HT1080 (cell line): ENCODE measurements at places on chromosomes 1 and 21. TPM values are rescaled to one million over a fixed set of nuclear protein-coding genes. Genes with fewer than 3 reads are reported as not detected.
A peak's percentile ranks its signal among the peaks of the same experiment; 100 is the strongest.

DNA sequence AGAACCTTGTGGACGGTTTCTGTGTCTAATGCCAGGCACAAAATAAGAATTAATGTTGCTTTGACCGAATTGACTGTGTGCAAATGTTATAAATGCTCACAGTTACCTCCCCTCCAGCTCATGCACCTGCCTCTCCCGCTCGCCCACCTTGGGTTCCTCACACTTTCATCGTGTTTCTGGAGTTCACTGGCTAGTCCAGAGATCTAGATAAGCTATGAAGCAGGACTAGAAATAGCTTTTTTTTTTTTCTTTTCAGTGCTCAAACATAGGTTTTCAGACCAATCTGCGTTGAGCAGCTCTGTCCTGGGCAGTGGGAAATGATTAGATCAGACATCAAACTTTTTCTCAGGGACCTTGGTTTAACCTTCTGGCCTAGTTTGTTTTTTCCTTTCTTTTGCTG, 11.1 kb downstream of the TENT5C start:
- no peak for DNase-seq

DNA sequence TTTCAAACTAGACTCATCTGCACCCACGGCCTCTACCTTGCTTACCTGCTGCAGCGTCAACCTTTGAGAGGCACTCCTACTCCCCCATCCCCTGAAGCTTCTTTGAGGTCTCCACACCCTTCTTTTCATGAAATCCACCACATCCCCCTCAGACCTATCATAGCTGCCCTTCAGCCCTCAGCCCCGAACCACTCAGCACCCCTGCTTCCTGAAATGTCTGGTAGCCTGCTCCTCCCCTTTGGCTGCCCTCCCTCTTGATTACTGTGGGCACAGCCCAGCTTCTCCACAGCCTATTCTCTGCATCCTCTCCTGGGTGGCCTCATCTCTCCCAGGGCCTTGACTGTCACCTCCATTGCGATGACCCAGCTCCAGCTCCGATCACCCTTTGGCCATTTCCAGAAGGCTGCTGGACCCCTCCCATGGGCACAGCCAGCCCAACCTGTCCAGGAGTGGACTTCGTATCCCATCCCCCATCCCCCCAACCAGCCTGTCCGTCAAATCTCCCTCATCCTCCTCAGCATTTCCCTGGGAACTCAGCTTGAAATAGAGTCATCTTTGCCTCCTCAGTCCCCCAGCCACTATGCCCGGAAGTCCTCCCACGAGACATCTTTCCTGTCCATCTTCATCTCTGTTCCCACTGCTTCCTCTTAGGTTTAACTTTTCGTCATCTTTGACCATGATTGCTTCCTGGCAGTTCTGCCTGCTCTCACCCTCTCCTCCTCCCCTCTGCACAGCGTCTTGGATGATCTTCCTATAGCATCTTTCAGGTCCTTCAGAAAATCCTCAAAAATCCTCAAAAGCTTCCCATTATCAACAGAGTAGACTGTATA, 6.1 kb upstream of the ADORA1 start:
- no peak for DNase-seq

DNA sequence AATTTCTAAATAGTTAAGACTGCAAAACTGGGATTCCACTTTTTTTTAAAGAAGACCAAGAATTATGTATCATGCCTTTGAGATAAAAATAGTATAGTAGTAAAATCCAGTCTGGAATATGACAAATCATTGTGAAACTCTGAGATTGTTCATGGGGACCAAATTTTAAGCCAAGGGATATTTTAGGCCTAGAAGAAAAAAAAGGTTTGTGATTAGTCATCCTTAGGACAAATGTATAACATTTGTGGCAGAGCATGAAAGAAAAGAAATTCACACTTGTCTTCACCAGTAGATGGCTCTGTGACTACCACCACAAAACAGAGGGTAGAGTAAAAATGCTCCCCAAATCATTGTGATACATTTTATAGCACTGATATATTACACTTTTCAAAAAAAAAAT, 226.1 kb downstream of the KCTD3 start:
- DNase-seq: peak; percentile 61

GRCh38 chr1:38787041-38787440, 72.5 kb downstream of the RRAGC start:
- DNase-seq: no peak

- no peak for DNase-seq
These were observed 4.9 kb downstream of the CAMTA1 start for GRCh38 chr1:6790146-6790545.

- peak; percentile 82 for DNase-seq
These were observed 4.3 kb upstream of the CBR1 start for GRCh38 chr21:36065497-36066036.

DNA sequence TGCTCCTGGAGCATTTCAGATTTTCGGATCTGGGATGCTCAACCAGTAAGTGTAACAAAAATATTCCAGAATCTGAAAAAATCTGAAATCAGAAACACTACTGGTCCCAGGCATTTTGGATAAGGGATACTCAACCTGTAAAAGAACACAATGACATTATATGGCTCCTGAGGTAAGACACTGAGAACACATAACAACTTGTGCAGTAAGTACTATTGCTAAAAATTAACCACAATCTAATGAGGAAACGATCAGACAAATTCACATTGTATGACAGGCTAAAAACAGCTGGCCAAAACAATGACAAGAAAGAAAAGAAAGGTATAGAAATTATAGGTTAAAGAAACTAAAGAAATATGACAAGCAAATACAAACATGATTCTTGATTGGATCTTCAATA, 54.9 kb downstream of the LTN1 start:
- DNase-seq: no peak

DNA sequence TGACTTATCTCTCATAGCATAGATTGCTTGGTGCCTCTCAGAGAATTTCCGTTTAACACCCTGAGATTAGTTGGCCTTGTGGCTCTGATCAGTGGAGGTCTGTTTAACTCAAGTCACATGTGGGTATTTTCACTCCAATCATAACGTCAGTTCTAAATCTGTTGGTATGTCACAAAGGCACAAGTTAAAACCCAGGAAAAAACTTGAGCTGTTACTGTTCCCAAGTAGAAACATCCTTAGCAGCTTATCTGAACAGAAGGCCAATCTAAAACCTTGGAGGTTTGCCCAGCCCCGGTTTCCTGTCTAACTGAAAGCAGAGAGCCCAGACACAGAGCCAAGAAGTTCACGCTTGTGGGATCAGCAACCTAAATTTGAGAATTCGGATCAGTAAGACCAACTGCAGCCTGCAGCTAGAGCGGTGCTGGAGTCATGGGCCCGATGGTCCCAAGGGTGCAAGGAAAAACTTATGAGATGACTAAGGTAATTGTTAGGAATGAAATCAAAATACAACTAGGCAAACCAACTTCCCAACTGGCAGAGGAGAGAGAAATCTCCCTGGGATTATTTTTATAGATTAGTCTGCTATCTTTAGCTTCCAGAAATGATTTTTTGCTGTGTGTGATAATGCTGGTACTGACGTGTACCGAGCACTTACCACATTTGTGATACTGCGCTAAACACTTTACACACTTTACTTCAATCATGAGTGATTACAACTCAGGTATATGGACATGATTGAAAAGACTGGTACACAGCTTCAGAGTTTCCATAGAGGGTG, 90.2 kb upstream of the C1orf21 start:
- peak; percentile 63 for DNase-seq

GRCh38 chr1:109759513-109760334, 4.0 kb downstream of the EPS8L3 start:
- DNase-seq: no peak

- no peak for DNase-seq
These were observed 31.3 kb downstream of the CA6 start for GRCh38 chr1:8976896-8977450.

- no peak for DNase-seq
These were observed 362.4 kb downstream of the NEGR1 start for GRCh38 chr1:71919811-71920509.

DNA sequence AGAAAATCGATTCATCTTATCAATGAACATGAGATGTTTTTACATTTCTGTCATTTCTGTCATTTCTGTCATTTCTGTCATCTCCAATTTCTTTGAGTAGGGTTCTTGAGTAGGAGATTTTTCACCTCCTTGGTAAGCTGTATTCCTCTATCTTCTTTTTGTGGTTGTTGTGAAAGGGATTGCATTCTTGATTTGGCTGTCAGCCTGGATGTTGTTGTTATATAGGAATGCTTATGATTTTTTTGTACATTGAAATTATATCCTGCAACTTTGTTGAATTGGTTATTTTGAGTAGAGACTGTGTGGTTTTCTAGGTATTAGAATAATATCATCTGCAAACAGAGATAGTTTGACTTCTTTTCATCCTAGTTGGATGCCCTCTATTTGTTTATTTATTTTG, 1233.7 kb downstream of the PLA2G4A start:
- DNase-seq: no peak

- DNase-seq: no peak
These were observed 35.2 kb upstream of the KIRREL1 start for GRCh38 chr1:157958263-157958662.

GRCh38 chr1:55481634-55482033, 266.5 kb upstream of the USP24 start:
- no peak for DNase-seq

DNA sequence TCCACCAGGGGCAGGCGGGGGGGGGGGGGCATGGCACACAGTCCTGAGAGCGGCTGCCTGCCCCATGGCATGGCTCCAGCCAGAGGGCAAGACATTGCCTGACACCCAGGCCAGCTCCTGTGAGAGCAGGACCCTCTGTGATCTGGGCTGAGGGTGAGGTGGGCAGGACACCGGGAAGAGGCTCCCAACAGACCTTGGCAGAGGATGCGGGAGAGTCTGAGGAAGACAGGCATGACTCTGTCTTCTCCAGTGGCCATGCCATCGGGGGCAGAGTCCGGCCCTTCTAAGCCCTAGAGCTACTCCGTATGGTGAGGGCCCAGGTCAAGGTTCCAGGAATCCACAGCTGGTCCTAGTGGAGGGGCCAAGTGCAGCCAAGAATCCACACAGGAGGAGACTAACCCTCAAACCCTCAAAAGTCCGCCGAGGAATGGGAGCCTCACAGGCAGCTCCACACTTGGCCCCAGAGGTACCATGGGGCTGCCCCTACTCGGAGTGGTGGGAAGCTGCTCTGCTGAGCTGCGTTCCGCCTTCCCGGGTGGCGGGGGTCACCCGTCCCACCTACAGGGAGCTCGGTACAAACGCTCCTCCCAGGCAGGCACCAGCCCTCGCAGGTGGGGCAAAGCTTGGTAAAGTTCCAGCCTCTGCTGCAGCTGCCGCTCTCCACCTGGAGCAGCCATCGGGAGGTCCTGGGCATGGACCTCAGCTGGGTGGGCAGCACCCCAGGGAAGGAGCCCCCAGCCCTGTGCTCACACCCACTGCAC, 6.5 kb downstream of the ACTRT2 start:
- no peak for DNase-seq

DNA sequence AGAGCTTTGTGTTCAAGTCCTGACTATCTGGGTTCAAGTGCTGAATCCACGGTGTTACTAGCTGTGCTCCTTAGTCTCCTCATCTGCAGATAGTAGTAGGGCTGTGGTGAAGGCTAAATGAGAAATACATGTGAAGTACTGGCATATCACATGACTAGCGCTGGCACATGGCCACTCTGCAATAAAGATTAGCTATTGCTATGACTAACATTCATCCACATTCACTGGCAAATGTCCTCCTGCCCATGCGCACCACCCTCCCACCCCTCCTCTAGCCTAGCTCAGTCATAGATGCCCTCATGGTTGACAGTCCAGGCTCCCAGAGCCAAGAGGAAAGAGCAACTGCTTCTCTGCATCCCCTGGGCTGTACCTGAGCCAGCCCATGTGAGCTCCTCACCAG, 8.5 kb upstream of the COL8A2 start:
- peak; percentile 92 for DNase-seq

FCRL4 gene
- not detected in 2 replicates for total RNA-seq

NCAM2 gene
- total RNA-seq: 0.07 TPM in 1 of 2 replicates, not detected in the other

RNF223 gene
- total RNA-seq: not detected in 2 replicates

GJA4 gene
- not detected in 2 replicates for total RNA-seq

HECTD3 gene
- 10.5 and 14.7 TPM in 2 replicates for total RNA-seq

OLIG2 gene
- total RNA-seq: not detected in 2 replicates

DDAH1 gene
- total RNA-seq: 74.2 and 94.2 TPM in 2 replicates
